ENCODE measurements at places on chromosomes 11 and 22. TPM values are rescaled to one million over a fixed set of nuclear protein-coding genes. Genes with fewer than 3 reads are reported as not detected.
A peak's percentile ranks its signal among the peaks of the same experiment; 100 is the strongest.

AQP11 gene
- not detected for total RNA-seq

GRCh38 chr11:22466809-22467208, 128.6 kb downstream of the SLC17A6 start:
- H3K36me3 ChIP-seq: no peaks in the 10 kb centered on the region
- no peaks in the 10 kb centered on the region for H3K4me1 ChIP-seq
- no peak for DNase-seq
- H3K27ac ChIP-seq: no peak overlapping the region
- H3K4me3 ChIP-seq: no peak overlapping the region

DNA sequence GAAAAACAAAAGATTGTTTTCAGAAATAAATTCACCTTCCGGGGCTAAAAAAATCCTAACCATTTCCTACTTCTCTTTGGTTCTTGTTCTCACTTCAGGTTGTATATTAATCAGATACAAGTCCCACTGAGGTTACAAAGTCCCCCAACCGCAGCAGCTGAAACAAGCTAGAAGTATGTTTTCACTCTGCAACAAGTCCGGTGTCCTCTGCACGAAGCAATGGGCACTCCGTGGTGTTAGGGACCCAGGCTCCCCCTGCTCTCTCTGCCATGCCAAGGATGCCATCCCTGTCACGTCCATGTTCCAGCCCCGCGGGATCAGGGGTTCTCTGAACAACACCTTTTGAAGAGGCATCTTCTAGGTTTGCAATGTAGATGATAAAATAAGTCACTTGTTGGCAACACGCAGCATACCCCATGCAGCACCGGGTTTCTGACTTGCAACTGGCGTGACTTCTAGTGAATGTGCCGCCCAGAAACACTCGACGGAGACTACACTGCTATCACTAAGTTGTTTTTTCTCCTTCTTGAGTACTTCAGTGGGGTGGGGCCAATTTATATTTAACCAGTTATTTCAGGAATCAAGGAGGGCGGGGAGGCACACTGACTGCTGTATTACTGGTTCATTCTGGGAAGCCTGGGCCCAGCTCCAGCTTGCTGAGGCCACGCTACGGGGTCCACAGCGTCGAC, 25.4 kb upstream of the GSTP1 start:
- H3K27me3 ChIP-seq: no peaks in the 10 kb centered on the region
- no peak for DNase-seq
- no peak overlapping the region for H3K27ac ChIP-seq
- no peaks in the 10 kb centered on the region for H3K4me1 ChIP-seq
- H3K4me3 ChIP-seq: no peak overlapping the region

GRCh38 chr11:15710580-15711275, 596.0 kb downstream of the INSC start:
- DNase-seq: no peak
- no peaks in the 10 kb centered on the region for H3K27me3 ChIP-seq
- no peak overlapping the region for H3K27ac ChIP-seq

PDGFB gene
- 0.45 TPM for total RNA-seq

- no peak overlapping the region for H3K4me3 ChIP-seq
- no peaks in the 10 kb centered on the region for H3K27me3 ChIP-seq
- no peaks in the 10 kb centered on the region for H3K36me3 ChIP-seq
- H3K4me1 ChIP-seq: no peaks in the 10 kb centered on the region
- H3K27ac ChIP-seq: no peak overlapping the region
- no peak for DNase-seq
Measured at GRCh38 chr11:110026858-110027626, 66.2 kb upstream of the ZC3H12C start.

DNA sequence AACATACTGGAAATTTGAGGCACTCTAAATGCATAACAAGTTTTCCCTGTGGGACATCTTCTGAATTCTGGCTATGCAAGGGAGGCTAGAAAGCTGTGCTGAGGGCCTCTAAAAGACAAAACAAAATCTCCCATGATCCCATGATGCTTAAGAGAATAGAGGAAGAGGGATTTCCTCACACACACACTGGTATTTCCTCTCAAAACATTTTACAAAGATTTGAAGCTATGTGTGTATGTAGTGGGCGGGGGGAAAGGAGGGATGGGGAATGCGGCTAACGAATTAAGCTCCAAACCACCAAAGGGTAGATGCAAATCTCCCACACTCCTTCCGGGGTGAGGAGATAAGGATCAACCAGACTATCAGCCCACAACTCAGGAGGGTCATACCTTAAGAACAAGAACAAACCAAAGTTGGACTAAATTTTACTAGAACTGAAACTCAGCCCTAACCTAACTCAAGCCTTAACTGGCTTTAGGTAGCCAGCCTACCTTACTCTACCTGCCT, 6.0 kb downstream of the OR2AT4 start:
- no peaks in the 10 kb centered on the region for H3K36me3 ChIP-seq
- DNase-seq: no peak
- H3K27ac ChIP-seq: no peak overlapping the region
- peaks cover 16% of the 10 kb centered on the region for H3K27me3 ChIP-seq

DNA sequence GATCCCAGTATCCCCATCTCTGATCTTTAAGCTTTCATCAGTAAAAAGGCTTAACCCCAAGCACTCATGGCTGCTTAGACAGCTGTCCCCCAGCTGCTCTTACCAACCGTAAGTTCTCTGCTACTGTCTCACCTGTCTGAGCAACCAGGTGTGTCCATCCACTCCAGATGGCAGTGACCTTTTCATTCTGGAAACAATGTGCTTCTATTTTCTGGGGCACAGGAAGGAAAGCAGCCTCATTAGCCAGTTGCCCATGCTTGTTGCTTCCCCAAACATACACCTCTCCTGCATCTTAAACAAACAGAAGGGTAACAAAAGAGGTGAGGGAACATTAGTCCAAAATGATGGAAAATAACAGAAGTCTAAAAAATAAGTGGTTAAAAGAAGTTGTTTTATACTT, 24.4 kb downstream of the SERGEF start:
- no peaks in the 10 kb centered on the region for H3K4me1 ChIP-seq
- no peak for DNase-seq
- no peak overlapping the region for H3K27ac ChIP-seq

SULT4A1 gene
- not detected for total RNA-seq

KCNQ1OT1 gene
- 0.17 TPM for total RNA-seq

ACP2 gene
- total RNA-seq: 17.2 TPM

GRCh38 chr22:38315823-38316363, 1.3 kb downstream of the CSNK1E start:
- H3K4me3 ChIP-seq: peak overlapping the region; percentile 60
- H3K4me1 ChIP-seq: peaks cover 68% of the 10 kb centered on the region
- no peaks in the 10 kb centered on the region for H3K36me3 ChIP-seq
- H3K27ac ChIP-seq: peak overlapping the region; percentile 84

HTR3A gene
- not detected for total RNA-seq

GRCh38 chr22:23673826-23674690, 16.8 kb upstream of the RGL4 start:
- H3K36me3 ChIP-seq: no peaks in the 10 kb centered on the region
- no peak overlapping the region for H3K4me3 ChIP-seq
- DNase-seq: no peak
- peaks cover 11% of the 10 kb centered on the region for H3K4me1 ChIP-seq

DNA sequence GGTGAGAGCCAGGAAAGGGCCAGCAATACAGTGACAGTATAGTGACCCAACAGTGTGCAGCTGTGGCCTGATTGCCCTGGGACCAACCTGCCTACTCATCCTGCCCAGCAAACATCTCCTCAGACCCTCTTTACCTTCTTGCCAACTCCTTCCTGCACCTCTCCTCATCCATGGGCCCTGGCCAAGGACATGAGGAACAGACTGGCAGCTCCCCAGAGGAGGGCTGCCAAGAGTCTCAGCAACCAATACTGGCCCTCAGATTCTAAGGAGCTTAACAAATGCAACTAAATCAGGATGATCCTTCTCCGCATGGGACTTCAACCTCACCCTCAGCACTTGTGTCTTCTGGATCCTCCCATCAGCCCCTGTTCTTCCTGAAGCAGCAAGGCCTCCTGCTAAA, 77.0 kb downstream of the RPL27A start:
- H3K27me3 ChIP-seq: peaks cover 25% of the 10 kb centered on the region
- no peak overlapping the region for H3K4me3 ChIP-seq
- no peaks in the 10 kb centered on the region for H3K4me1 ChIP-seq
- no peak overlapping the region for H3K27ac ChIP-seq
- DNase-seq: no peak
